ENCODE measurements at places on chromosomes 12 and 14.

GRCh38 chr12:32273712-32274111 lies 125.6 kb upstream of the FGD4 start:
- no peak for DNase-seq

GRCh38 chr12:71135812-71136176 lies 22.0 kb downstream of the TSPAN8 start:
- DNase-seq: no peak

- no peak for DNase-seq
Measured at GRCh38 chr12:40942326-40942725, 245.8 kb upstream of the PDZRN4 start.

DNA sequence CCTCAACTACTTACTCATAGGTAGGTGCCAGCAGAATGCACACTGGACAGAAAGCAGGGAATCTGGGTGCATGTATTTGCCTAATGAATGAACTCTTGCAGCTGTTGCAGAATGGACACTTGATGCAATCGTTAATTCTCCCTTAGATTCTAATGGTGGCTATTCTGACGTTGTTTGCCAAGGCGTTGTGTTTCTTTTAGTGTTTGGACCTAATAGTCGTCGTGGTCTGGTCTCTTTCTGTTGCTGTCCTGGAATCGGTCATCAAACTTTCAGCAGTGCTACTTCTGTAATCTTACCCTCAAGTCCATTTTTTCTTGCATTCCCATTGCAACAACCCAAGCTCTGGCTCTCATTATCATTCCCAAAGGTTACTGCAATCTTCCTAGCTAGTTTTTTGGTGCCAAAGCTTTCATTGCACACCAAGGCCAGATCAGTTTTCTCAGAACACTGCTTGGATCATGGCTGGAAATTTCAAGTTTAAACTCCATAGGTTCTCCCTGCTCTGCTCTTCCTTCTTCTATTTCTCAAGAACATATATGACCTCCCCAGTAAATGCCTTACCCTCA lies 31.3 kb downstream of the BMP4 start:
- DNase-seq: no peak

GRCh38 chr14:38282936-38283335 lies 27.0 kb upstream of the CLEC14A start:
- DNase-seq: no peak

DNA sequence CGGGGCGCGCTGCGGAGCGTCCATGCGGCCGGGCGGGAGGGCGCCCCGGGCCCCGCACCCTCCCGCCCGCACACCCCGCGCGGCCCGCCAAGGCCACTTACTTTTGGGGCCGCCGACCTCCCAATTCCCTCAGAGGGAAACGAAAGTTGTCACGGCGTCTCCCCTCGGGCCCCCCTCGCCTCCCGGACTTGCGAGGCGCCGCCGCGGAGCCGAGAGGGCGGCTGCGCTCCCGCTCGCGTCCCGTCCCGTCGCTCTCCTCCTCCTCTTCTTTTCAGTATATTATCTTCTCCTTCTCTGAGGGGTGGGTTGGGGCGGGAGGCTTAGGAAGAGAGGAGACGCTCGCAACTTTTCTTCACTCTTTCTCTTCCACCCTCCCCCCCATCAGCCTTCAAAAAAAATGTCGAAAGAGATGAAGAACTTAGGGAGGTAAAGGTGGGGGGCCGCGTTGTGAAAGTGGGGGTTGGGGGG lies 613 bp downstream of the DUSP16 start:
- no peak for DNase-seq

DNA sequence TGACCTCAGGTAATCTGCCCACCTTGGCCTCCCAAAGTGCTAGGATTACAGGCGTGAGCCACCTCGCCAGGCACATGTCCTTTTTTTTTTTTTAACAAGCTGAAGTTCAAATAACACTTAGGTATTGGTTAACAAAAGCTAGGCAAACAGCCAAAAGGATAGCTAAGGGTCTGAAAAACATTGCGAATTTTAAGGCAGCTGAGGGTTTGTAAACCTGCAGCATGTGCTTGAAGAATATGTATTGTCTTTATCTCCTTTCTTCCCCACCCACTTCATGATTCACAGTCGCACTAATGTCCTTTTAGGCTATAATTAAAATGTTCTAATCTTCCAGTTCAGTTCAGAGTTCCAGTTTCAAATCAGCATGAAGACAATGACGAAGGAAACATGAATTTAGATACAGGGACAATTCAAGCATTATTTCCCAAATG lies 30.1 kb upstream of the CERS5 start:
- DNase-seq: no peak

DNA sequence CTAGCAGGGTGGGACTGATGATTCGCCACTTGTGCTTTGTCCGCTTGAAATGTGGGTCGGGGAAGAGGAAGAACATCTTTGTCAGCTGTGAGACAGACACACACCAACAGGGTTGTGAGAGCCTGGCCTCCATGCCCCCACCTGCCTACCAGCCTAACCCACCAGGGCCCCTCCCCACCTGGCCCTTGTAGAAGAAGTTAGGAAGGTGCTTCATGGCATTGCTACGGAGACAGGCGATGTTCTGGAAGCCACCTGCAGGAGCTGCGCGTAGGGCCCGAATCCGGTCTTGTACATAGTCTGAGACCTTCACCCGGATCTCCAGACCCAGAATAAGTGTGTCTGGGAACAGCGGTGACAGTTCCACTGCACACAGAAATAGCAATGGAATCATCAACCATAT lies 2.3 kb downstream of the METTL1 start:
- no peak for DNase-seq

- no peak for DNase-seq
Measured at GRCh38 chr12:69936766-69937165, 111.7 kb downstream of the MYRFL start.

GRCh38 chr12:52579468-52580465 lies 6.1 kb upstream of the KRT74 start:
- DNase-seq: no peak

- no peak for DNase-seq
Measured at GRCh38 chr14:100617410-100618317, 30.4 kb upstream of the BEGAIN start.

- DNase-seq: no peak
Measured at GRCh38 chr12:7109572-7109920, 532 bp upstream of the C1RL start.

GRCh38 chr12:115451780-115452736 lies 768.1 kb upstream of the TBX3 start:
- no peak for DNase-seq

DNA sequence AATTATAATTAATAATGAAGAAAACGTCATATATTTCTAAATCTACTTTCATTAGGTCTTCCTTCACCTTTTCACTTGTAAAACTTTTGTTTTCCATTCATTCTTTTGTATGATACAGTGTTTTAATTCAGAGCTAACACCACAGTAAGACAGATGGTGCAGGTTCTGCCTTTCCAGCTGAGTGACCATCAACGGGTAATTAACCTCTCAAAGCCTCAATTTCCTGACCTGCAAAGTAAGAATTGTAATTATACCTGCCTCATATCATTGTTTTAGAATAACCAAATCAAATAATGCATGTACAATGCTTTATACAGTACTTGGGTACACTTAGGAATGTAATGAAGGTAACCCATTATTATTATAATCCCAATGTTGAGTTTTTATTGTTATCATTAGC lies 157.6 kb downstream of the FOXA1 start:
- DNase-seq: no peak

DNA sequence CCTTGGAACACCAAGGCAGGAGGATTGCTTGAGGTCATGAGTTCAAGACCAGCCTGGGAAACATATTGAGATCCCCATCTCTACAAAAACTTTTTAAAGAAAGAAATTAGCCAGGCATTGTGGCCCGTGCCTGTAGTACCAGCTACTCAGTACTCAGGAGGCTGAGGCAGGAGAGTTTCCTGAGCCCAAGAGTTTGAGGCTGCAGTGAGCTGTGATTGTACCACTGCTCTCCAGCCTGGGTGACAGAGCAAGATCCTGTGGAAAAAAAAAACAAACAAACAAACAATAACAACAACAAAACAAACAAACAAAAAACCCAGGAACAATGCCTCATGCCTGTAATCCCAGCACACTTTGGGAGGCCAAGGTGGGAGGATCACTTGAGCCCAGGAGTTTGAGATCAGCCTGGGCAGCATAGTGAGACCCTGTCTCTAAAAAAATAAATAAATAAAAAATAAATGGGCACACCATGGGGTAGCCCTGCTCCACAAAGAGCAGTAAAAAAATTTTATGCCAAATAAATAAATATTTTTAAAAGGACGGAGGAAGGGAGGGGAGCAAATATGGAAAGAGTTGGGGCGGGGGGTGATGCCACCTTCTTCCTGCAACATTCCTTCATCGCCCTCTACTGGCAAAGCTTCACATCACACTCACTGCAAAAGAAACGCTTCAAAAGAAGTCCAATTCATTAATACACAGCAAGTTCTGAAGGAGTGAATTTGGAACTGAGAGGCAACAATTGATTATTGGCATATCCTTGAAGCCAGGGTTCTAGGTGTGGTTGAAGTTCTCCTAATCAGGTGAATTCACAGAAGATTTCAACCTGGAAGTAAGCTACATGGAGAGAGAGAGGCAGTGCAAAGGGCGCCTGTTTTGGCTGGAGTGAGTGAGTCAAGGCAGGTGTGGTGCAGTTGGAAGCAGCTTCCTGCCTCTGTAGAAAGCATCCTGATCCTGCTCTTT lies 8.8 kb upstream of the GNPTAB start:
- no peak for DNase-seq

GRCh38 chr12:97200181-97200580 lies 262.4 kb upstream of the RMST start:
- no peak for DNase-seq

GRCh38 chr14:45246691-45247090 lies 6.3 kb downstream of the MIS18BP1 start:
- DNase-seq: no peak

DNA sequence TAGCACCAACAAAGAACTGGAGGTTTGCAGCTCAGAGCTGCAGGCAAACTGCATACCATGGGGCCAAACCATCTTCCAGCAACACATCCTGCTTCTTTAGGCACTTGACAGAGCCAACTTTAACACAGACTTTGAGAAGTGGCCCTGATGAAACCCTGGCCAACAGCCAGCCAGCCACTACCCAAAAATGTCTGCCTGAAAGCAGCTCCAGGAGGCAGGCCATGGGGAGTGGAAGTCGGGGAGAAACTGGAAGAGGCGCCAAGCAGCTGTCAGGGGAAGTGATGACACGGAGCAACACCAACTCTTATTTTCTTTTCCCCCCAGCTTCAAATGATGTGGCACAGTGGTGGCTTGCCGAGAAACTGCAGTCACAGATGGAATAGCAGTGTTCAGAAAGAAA lies 110.9 kb upstream of the PLXNC1 start:
- no peak for DNase-seq

DNA sequence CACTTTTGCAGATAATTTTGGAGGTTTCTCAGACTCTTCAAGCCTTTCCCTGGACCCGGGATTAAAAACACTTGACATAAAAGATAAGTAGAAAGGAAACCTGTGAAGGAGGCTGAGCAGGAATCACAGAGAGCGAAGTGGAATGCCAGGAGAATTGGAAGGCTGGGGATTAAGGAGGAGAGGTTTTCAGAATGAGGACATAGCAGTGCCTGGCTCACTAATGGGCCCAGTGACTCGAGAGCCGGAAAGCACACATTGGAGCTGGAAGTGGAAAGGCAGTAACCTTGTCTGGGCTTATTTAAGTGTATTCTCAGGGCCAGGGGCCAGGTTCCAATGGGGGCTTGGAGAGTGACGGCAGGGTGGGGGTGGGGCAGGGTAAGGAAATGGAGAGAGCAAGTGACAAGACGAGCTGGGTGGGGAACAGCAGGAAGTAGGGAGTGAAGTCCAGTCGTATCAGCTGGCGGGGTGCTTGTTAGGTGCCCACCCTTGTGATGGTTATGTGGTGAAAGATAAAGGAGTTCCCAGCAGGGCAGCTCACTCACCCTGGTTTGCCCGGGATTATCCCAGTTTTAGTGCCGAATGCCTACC lies 13.1 kb downstream of the EVL start:
- DNase-seq: no peak

DNA sequence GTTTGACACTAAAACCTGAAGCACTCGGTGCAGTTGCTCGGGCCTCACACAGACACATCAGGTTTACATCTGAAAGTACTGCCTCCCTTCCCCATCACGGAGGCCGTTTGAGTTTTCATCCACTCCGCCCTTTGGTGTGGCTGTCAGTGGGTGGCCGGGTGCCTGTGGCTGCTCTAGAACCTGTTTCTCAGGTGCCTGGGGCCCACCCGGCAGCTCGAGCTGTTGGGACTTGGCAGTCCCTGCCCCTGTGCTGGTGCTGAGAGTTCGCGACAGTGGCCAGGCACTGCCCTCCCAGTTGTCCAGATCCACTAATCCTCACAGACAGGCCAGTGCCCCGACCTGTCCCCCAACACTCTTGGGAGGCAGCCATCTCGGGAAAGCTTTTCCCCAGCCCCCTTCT lies 22.4 kb downstream of the XRCC3 start:
- DNase-seq: no peak

DNA sequence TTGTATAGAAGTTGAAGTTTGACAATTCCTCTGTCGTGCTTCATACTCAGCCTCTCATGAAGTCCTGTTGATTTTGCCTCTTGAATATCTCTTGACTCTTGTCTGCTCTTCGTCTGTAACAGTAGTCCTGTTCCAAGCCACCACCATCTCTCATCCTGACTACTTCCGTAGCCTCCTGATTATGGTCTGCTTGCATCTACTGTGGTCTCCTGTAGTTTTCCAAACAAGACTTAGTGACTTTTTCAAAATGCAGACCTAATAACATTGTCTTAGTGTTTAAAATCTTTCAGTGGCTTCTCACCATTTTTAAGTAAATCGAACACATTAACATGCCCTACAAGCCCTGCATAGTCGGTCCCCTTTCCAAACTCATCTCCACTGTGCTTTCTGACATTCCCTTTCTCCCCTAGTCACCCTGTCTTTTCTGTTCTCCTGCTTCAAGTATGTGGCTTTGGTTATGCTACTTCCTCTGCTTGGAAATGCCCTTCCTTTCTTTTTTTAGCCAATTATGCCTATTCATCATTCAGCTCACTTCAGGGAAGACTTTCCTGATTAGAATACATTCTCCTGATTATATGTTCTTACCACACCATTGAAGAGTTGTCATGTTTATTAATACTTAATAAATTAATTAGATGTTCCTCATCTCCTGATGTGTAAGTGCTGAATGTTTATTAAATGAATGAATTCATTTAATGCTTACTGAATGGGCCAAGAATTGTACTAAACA lies 2.0 kb downstream of the SCYL2 start:
- no peak for DNase-seq

DNA sequence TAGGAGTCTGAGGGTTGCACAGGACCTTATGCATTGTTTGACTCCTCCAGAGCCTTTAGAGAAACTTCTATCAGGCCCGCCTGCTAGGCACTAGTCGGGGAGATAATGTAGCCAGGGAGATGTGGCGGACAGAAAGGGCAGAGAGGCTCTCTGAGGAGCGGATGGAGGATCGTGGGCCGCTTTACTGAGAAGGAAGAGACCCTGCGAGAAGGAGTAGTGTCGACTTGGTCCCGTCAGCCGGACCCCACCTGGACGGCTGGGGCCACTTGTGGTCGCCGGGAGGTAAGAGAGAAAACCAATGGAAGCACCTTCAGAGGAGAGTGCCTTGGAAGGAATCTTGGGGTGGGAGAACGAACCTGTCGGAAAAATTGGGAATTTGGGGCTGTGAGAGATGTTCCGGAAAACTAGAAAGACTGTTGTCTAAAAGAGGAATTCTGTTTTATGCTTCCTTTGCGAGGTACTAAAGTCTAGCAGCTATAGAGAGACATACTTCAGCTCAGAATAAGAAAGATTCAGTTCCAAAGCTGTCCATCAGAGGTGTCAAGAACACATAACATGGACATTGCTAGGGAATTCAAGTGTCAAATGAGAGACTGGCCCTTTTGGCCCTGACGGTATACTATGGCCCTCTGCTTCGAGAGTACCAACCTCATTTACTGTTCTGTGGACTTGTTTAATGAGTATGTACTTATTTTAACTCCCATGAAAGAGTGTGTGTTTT lies 660 bp upstream of the MCRS1 start:
- no peak for DNase-seq
